ENCODE measurements at places on chromosomes 7 and 10. TPM values are rescaled to one million over a fixed set of nuclear protein-coding genes. Genes with fewer than 3 reads are reported as not detected.

CAV1 gene
- 300 TPM for total RNA-seq

PRPS1L1 gene
- not detected for total RNA-seq

WEE2 gene
- total RNA-seq: not detected

- DNase-seq: no peak
Observed at GRCh38 chr7:114818501-114818900, 103.4 kb upstream of the MDFIC start.

GRCh38 chr7:77467408-77467807 is 51.3 kb upstream of the GSAP start:
- DNase-seq: no peak

DNA sequence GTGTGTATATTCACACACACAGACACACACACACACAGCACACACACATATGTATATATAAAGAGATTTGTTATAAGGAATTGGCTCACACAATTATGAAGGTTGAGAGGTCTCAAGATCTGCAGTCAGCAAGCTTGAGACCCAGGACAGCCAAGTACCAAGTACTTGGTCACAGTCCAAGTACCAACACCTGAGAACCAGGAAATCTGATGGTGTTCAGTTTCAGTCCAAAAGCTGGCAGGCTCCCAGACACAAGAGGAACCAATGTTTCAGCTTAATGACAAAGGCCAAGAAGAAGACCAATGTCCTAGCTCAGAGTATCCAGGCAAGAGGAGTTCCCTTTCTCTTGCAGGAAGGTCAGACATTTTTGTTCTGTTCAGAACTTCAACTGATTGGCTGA is 780.2 kb downstream of the MAGI2 start:
- no peak for DNase-seq

DNA sequence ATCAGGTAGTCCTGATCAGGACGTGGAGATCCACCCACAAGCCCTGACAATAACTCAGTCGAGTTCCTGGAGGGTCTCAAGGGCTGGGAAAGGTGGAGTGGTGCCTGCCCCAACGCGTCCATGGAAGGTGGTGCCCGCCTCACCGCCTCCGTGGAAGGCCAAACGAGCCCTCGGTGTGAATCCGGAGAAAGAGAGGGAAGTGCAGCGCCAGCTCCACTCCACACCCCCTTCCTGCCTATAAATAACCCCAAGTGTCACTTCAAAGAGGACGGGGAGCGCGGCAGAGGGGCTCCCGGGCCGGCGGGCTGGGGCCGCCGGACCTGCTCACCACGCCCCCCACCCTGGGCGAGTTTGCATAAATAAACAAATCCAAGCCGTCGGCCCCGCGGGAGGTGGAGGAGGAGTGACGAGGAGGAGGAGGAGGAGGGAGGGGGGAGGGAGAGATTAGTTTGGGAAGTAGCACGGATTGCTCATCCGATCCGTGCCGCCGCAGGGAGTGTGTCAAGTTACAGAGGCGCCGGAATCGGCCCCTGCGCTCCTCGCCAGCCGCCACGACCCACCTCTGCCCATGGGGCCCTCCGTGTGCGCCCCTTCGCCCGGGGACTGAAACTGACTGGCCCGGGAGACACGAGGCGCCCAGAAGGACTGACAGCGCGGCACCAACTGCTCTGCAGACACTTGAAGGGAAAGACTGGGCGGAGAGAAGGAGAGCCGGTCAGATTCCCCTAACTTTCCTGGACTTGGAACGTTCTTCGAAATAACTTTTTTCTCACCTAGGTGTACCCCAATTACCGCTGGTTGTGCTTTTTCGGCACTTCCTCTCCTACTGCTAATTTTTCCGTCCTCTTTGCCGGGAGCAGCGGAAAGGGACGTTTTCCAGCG is at the start of gene COL13A1:
COL13A1 (plus strand) TSS at position 473 of the 882 bp plus-strand sequence. CDS start 518 bp downstream, outside the sequence.
- DNase-seq: peak; percentile 58

BAMBI gene
- 13.2 TPM for total RNA-seq

DNA sequence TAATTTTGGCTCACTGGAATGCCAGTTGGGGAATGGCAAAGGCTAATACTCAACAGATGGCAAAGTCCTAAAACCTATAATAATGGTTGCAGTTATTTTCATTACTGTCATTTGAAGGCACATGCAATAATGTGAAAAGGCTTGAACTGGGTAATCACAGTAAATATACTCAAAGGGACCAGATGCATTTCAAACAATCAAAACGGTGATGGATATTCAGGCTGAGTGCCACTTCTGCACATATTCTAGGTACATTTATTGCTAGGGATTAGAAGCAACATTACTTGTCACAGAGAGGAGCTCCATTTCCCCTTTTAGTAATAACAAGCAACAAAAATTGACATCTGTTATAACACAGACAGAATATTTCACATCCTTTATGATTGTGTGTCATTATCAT is 171.8 kb downstream of the NXPH1 start:
- no peak for DNase-seq

DNA sequence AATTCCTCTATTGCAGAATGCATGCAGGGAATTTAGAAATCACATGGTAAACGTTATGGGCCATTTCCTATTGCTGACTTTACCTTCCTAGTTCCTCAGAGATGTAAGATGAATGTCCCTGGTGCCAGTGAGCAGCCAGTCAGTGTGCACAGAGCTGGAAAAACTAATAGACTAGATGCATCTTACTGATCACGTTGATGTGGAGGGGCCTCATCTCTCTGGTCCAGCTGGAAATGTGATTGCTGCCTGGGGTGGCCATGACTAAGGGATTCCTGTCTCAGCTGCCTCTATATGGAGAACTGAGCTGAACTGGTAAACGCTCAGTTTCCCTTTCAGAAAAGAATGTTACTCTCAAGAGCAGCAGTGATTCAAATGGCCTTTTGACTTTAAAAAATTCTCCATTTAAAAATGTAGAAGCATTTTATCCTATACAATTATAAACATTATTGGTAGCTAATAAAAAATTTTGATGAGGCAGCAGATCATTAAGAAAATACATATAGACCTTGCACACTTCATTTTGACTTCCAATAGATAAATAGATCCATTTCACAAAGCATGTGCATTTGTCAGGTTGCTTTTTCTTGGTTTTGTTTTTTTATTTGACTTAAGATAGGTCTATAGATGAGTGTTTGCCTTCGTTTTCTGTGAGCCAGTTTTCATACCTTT is 80.5 kb upstream of the INSYN2A start:
- DNase-seq: no peak

- DNase-seq: no peak
Observed at GRCh38 chr7:11343136-11343535, 369.5 kb downstream of the PHF14 start.

GRCh38 chr10:71381611-71382010 is 15.1 kb upstream of the CDH23 start:
- DNase-seq: no peak

GRCh38 chr10:47276576-47277351 is 23.2 kb upstream of the GDF10 start:
- DNase-seq: no peak

COL28A1 gene
- total RNA-seq: 6.7 TPM

DNA sequence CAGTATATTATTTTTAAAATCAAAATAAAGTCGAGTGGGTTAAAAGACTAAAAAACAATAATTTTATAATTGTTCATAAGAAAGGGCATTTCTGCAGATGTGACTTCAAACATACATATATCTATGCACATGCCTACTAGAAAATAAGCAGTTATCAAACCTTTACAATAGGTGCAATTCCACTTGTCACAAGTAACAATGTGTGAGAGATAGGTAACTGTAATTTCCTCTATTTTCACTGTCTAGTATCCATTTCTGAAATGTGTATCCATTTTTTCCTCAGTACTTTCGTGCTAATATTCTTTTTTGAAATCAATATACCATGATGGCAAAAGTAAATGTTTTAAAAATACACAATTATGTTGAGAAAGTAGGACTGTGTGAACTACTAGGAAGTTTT is 96.9 kb upstream of the GNAI1 start:
- DNase-seq: no peak

- DNase-seq: no peak
Observed at GRCh38 chr10:77433546-77433945, 204.1 kb downstream of the KCNMA1 start.

DNA sequence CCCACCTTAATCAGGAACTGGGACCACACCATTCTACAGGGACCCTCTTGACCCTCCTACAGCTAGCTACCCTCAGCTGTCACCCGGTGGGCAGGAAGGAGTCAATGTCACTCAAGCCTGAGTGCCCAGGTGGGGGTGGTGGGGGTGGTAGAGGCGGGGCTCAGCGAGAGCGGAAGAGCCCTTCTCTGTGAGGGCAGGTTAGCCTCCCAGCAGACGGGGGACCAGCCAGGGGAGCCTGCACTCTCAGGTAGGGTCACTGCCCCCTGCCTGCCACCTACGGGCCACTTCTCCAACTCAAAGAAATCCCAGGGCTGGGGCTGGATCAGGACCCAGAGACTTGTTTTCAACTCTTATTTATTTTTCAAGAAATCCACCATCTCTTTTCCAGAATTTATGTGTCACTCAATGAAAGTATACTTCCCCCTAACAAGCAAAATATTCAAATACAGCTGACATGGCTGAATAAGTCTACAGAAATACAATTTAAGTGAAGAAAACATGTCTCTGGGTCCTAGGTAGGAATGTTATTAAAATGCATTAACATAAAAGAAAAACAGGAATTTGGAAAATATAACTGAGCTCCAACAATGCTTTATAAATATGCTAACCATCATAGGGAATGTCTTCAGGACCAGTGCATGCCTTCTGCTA is 63.4 kb upstream of the DDC start:
- DNase-seq: no peak

- no peak for DNase-seq
Observed at GRCh38 chr7:150451833-150452461, 1.5 kb downstream of the GIMAP8 start.

- no peak for DNase-seq
Observed at GRCh38 chr7:65992526-65992925, 10.5 kb upstream of the GUSB start.

GRCh38 chr7:150388306-150388705 is 9.2 kb downstream of the ZNF775 start:
- DNase-seq: no peak

RHOBTB1 gene
- total RNA-seq: 13.0 TPM

- no peak for DNase-seq
Observed at GRCh38 chr10:35506741-35507140, 98.4 kb upstream of the GJD4 start.

CYP51A1 gene
- 16.0 TPM for total RNA-seq

- no peak for DNase-seq
Observed at GRCh38 chr7:90570373-90570959, 25.7 kb upstream of the CDK14 start.

DNA sequence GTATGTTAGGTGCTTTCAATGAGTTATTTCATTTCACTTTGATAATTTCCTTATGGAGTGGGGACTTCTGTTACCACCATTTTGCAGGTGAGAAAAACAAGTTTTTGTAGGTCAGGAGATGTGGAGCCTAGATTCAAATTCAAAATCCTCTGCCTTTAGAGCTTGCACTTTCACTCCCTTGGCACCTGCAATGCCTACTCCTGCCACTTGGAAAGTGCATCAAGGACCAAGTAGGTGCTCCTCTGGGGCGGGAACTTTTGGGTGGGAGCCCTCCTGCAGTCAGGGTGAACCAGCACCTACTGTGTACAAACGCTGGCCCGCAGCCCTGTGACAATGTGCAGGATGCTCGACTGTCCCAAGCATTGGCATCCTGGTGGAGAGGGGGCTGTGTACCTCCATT is 199.0 kb downstream of the EMX2 start:
- DNase-seq: no peak

DNA sequence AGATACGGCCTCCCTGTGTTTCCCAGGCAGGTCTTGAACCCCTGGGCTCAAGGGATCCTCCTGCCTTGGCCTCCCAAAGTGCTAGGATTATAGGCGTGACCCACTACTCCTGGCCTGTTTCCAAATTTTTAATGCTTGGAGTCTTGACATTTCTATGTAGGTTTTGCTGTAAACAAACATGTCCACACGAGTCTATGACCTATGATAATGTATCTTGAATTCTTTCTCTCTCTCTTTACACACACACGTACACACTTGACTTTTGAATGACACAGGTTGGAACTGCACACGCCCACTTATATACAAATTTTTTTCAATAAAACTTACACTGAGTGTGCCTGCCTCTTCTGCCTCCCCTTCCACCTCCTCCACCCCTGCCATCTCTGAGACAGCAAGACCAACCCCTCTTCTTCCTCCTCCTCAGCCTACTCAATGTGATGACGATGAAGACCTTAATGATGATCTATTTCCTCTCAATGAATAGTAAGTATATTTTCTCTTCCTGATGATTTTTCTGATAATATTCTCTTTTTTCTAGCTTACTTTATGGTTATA is 44.1 kb upstream of the LAMB1 start:
- no peak for DNase-seq

WDFY4 gene
- total RNA-seq: 1.1 TPM

DNA sequence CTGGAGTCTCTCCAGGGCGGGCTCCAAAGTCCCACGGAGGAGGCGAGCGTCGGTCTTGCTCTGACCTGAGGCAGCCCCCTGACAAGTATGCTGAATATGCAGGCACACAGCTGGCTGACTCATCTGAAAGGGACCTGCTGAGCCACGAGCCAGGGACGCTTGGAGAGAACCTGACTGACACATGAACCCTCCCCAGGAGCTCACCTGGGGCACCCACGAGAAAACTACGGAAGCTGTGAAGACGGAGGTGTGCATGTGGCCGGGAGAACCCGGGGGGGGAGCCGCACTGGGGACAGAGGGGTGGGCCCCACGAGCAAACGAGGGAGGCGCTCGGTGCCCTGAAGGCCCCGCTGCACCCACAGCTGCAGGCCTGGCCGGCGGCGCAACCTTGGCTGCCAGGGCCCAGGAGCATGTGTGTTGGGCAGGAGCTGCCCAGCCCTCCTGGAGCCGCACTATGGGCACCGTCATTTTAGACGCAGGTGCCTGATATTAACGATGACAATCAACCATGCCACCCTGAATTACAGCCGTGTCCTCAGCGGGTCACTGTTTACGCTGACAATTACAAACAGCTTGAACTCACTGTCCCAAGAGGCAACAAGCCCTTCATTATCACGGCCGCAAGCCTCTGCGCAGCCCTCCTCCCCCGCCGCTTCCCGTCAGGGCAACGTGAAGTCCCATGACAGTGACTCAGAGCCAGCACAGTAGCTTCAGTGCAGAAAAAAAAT is 64.7 kb downstream of the DIP2C start:
- peak; percentile 81 for DNase-seq

- DNase-seq: no peak
Observed at GRCh38 chr7:81195033-81195432, 276.2 kb upstream of the SEMA3C start.

OR6V1 gene
- not detected for total RNA-seq

GRCh38 chr10:75770626-75771081 is 339.2 kb downstream of the LRMDA start:
- DNase-seq: peak; percentile 53

NT5C2 gene
- 46.9 TPM for total RNA-seq

- DNase-seq: no peak
Observed at GRCh38 chr7:80088705-80089104, 45.9 kb upstream of the GNAI1 start.

DNA sequence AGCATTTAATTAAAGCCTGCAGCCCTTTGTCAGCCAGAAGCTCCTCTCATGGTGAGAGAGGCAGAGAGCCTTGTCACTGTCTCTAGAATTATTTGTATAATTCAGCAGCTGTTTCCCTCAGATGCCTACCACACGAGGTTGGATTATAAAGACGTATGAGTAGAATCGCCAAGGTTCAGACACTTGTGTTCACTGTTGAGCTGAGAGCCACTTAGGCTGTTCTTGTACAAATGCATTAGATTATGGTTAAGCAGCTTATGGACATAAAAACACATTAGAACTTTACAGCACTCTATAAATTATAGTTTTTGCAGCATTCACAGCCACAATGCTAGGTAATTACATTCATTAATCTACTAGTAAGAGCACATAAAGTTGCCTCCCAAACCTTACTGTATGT is 282.6 kb downstream of the AUTS2 start:
- DNase-seq: no peak

Data from Right ventricle myocardium superior (tissue), 1 donor.